NCI-H1092 (cell line): ENCODE measurements at places on chromosomes 5 and 9.

- no peak for DNase-seq
These were observed 677 bp downstream of the RNF224 start for GRCh38 chr9:137227853-137228505.

DNA sequence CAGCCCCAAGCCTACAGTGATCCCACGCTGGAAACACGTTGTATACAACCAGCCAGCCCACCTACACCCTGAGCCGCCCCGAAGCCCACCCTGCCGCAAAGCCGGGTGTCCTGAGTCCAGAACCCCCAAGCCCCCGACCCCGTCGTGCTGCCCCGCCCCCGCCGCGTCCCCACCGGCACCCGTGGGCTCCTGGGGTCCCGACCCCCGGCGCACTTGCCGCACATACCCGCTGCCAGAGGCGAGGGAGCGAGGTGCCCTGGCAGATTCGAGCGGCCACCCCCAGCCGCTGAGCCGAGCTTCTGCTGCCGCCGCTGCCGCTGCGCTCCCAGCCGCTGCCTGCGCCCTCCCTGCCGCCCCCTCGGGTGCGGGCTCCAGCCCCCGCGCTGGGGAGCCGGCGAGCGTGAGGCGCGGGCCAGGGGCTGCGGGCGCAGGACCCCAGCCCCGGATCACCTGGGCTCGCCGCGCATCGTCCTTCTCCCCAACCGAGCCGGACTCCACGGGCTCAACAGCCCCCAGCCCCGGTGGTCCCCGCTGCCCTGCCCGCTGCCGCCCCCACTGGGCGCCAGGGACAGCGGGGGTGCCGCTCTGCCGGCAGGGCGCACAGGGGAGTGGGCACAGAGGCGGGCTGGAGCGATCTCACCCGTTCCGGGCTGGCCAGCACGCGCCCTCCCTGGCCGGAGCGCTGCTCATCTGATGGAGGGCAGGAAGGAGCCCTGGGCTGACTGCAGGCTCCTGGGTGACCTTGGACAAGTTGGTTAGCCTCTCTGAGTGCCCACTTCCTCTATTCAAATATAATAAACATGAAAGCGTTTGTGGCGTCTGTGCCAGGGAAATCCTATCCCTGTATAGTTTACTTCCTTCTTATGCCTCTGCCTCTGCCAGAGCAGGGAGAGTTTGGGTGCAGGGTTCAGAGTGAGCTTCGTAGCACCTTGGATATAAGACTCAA is at the start of gene HTR4:
HTR4 (minus strand) TSS at position 692 of the 946 bp plus-strand sequence. CDS start 17,513 bp downstream, outside the sequence.
- peak; percentile 11 for DNase-seq

DNA sequence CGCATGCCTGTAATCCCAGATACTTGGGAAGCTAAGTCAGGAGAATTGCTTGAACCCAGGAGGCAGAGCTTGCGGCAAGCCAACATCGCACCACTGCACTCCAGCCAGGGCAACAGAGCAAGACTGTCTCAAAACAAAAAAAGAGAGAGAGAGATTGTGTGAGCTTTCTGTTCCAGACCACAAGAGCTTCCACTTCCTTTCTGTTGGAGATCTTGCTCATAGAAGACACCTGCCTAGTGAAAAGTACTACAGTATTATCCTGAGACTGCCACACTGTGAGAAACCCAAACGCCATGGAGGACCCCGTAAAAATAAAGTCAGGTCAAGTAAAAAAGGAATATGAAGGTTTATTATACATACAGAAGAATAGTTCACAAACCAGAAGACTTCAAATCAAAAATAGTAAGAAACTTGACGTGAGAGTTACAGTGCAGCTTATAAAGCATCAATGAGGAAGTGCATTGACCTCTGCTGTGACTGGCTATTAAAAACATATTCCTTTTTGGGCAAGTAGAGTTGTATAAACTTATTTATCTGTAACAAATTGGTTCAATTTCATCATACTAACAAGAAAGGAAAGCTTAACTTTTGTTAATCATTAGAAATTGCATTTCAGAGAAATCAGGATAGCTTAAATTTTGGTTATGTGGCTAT is 4.3 kb upstream of the EMB start:
- no peak for DNase-seq

GRCh38 chr5:109316634-109317033 is 93.1 kb downstream of the PJA2 start:
- DNase-seq = no peak

GRCh38 chr9:122333169-122333808 is 37.5 kb upstream of the PTGS1 start:
- DNase-seq = no peak

- DNase-seq = no peak
These were observed 20.8 kb upstream of the DTWD2 start for GRCh38 chr5:119009131-119009530.

DNA sequence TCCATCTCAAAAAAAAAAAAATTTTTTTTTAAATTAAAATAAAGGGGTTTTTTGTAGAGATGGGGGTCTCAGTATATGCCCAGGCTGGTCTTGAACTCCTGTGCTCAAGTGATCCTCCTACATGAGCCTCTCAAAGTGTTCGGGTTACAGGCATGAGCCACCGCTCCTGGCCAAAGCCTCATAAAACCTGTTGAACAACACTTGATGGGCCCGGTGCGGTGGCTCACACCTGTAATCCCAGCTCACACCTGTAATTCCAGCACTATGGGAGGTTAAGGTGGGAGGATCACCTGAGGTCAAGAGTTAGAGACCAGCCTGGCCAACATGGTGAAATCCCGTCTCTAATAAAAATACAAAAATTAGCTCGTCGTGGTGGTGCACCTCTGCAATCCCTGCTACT is 7.7 kb upstream of the NPM1 start:
- DNase-seq = no peak

- peak; percentile 64 for DNase-seq
These were observed 214.3 kb downstream of the MAPKAP1 start for GRCh38 chr9:125492719-125493118.

GRCh38 chr5:83011985-83012384 is 65.2 kb downstream of the TMEM167A start:
- DNase-seq = no peak

GRCh38 chr9:130806327-130806716 is 28.7 kb upstream of the ABL1 start:
- no peak for DNase-seq

DNA sequence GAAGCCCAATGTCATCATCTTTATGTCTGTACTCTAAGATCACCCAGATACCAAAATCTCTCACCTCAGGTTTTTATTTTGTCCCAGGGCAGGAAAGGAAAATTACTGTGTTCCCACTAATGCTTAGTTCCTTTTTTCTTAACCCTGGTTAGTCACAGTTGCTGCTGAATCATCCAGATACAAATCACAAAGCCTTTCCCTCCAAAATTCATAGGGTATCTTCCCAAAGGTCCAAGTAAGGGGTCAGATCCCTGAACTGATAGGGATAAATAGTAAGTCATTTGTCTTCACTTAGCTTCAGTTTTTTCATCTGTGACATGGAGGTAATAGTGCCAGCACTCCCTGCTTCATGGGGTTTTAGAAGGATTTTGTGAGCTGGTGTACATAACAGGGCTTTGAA is 2.2 kb downstream of the PLCXD3 start:
- no peak for DNase-seq
